ENCODE measurements at places on chromosomes 5 and 9.

GRCh38 chr5:126871441-126871840 is 94.5 kb downstream of the LMNB1 start:
- no peak for DNase-seq

GRCh38 chr5:103224118-103224893 is 34.3 kb upstream of the MACIR start:
- peak; percentile 25 for DNase-seq

DNA sequence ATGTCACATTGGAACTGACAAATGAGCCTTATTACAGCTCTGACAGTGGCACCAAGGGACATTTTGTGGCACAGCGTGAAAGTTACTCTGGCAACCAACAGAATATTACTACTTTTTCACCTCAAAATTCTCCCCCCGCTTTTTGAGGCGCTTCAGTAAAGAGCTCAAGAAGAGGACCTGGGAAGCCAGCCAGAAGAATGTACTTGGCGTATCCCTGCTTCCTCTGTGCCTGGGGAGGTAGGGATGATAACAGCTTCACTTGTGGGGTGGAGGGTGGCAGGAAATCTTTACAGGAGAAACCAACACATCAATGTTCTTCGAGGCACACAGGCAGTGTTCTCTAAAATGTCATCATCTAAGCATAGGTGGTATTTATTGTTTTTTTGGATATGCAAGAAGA is 624.1 kb downstream of the NR2F1-AS1 start:
- no peak for DNase-seq

- no peak for DNase-seq
These were observed 38.9 kb upstream of the DAB2IP start for GRCh38 chr9:121612511-121612998.

- DNase-seq, result no peak
These were observed 828 bp downstream of the TYRP1 start for GRCh38 chr9:12694013-12694412.

DNA sequence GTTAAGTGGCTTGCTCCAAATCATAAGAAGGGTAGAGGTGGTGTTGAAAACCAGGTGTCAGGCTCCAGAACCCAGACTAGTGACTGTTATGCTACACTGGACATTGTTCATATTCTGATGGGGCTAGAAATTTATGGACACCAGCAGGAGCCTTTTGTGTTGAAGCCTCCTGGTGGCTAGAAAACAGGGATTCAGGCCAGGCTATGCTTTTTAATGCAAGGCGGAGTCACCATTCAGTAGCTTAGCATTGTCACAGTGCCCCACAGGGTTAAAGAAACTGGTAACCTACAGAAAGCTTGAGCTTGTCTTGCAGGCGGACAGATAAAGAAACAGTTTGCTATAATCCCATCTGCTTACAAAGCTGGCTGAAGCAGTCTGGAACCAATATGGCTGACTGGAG is 23.0 kb upstream of the GOLM1 start:
- DNase-seq, result no peak

- no peak for DNase-seq
These were observed 157.9 kb upstream of the TAS2R1 start for GRCh38 chr5:9787861-9788600.

DNA sequence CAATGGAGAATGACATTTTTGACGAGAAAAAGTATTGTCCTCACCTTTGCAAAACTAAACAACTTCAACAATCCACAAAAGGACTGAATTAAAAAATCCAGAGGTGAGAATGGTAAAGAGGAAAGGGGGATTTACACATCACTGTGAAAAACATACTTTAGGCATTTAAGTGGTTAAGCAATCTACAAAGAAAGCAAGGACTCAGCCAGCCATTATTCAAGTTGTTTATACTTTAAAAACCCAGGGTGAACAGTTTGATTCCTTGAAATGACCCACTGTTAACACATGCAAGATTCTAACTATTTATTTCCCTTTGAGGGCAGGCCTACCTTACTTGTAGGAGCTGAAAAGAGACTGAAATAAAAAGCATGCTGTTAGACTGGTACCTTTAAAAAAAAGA is 29.3 kb downstream of the TUT7 start:
- no peak for DNase-seq

GRCh38 chr9:3903906-3904305 is 378.1 kb upstream of the RFX3 start:
- DNase-seq, result no peak

DNA sequence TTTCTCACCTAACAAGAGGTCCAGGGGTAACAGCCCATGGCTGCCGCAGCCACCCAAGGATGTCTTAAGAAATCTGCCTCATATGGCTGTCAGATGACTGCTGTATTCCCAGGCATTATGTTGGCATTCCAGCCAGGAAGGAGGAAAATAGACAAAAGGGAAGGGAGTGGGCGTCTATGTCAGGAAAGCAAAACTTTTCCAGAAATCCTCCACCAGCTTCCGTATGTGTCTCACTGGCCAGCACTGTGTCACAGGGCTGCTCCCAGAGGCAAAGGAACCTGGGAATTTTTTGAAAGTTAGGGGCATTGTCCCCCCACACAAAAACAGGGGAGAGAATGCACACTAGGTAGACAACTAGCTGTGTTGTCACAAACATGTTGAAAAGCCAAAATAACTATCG is 7.3 kb downstream of the BHMT2 start:
- DNase-seq, result no peak

- DNase-seq, result no peak
These were observed 277.7 kb downstream of the NR2F1-AS1 start for GRCh38 chr5:93303291-93303691.

- no peak for DNase-seq
These were observed 37.9 kb upstream of the RASA1 start for GRCh38 chr5:87229780-87230179.

- DNase-seq, result no peak
These were observed 52.0 kb downstream of the CEMIP2 start for GRCh38 chr9:71716138-71716909.

DNA sequence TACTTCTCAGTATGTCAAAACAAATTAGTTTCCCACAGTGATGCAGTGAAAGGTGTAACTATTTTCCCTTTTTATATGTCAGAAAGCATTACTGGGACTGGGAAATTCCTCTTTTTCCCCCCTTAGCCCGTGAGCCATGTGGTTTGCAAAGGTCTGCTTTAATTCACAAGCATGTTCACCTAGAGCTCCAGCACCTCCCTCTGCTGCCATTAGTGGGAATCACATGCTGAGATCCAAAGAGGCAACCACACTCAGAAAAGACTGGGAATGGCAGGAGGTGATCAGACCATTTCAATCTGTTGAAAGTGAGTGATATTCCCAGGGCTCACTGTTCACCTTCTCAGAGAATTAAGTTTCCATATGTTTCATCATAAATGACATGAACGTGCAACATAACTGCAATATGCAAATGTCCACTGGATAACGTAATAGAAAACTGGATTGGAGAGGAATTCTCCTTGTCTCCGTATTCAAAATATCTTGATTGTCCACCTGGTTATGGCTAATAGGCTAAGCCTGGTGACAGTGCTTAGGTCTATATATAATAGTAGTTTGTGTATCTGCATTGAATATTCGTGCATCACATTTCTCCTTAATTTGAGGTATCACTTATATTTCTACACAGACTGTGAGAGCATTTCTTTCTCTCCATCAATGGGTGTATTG is 703.5 kb upstream of the WWC1 start:
- DNase-seq, result no peak

DNA sequence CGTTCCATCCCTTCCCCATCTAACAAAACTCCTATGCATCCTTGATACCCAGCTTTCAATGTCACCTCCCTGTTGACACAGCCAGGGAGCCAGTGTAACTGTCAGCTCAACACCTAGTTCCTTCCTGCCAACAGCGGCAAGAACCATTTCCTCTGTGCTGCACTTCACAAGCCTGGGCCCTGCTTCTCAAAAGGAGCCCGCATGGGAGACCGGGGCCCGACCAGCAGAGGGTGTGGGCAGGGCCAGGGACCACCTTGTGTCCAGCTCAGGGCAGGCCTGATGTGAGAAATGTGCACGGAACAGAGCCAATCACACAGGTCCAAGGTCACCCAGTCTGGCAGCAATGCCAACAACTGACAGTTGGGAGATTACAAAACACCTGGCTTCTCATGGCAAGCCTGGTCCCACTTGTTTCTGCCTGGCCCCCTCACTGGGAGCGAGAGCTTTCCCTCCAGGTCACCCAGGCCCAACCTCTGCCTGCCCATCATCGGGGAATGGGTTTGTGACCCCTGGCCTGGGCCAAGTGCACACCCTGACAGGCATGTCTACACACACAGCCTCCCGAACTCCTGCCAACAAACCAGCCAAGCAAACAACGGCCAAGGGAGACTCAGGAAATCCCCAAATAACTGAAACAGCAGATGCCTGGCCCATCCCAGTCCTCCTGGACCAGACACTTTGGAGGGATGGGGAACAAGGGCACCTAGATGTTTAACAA is 3.1 kb downstream of the RNF44 start:
- DNase-seq, result no peak

DNA sequence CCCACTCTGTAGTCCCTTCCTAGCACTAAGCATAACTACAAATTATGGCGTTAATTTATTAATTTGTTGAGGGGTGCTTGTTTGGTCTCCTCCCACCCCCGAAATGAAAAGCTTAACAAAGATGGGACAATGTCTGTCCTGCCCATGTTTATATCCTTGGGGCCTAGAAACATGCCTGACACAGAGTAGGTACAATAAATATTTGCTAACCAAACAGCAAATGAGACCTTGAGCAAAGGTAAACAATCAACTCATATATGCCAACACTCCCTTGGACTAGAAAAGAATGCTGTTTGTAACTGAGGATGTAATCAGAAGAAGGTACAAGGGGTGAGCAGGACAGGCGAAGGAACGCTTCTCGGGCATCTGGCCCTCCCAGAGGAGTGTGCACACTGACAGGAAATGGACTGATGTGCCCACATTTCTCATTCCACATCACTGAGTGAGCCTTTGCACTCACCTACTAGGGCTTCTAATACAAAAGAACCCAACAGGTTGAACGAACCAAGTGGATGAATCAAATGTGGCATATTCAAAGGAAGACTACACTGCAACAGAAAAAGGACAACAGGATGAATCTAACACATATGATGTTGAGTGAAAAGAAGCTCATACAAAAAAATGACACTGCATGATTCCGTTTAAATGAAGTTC is 66.8 kb downstream of the MED27 start:
- DNase-seq, result no peak

DNA sequence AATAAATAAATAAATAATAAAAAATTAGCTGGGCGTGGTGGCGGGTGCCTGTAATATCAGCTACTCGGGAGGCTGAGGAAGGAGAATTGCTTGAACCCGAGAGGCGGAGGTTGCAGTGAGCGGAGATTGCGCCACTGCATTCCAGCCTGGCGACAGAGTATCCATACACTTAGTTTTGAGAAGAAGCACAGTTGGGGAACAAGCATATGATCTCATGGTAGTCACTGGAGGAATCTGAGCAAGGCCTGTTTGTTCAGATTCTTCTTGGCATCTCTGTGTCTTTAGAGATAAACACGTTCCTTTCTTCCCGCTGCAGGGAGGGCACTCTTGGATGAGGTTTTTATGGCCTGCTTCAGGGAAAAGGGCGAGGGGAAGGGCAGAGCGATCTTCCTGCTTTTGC is 15.6 kb upstream of the DENND1A start:
- DNase-seq, result no peak

- no peak for DNase-seq
These were observed 3.3 kb downstream of the OLFML2A start for GRCh38 chr9:124780060-124780756.

GRCh38 chr5:1824903-1825841 is 24.0 kb downstream of the NDUFS6 start:
- no peak for DNase-seq

DNA sequence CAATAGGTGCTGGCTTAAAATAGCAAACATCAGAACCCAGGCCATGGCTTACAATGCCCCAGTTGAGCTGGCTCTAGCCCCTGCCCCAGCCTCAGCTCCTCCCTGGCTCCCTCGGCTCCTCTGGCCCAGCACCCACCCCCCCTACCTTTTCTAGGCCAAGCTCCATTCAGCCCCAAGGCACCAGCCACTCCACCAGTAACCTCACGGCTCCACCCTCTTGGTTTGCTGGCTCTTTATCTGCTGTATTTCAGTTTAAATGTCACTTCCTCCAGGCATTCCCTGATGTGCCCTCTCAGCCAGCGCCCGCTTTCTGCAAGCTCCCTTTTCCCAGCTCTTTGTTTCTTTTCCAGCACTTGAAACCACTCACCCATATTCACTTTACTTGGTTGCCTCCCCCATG is 10.6 kb downstream of the C1QTNF2 start:
- no peak for DNase-seq

DNA sequence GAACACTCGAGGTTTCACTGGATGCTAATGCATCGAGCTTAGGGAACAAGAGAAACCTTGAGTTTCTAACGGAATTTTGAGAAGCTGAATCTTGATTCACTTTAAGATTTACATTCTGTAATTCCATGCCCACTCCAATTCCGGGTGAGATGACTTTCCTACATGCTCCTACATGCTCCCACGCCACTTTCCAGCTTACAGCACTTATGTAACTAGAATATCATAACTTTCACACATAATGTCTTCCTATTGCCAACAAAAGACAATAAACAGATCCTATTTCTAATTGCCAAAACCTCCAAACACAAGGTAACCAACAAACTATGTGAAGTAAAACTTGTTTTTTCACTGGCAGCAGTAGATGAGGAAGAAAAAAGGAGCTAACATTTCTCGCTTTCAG is 72.9 kb downstream of the ECPAS start:
- no peak for DNase-seq

- DNase-seq, result no peak
These were observed 136.2 kb upstream of the SLC30A5 start for GRCh38 chr5:68957591-68957990.

DNA sequence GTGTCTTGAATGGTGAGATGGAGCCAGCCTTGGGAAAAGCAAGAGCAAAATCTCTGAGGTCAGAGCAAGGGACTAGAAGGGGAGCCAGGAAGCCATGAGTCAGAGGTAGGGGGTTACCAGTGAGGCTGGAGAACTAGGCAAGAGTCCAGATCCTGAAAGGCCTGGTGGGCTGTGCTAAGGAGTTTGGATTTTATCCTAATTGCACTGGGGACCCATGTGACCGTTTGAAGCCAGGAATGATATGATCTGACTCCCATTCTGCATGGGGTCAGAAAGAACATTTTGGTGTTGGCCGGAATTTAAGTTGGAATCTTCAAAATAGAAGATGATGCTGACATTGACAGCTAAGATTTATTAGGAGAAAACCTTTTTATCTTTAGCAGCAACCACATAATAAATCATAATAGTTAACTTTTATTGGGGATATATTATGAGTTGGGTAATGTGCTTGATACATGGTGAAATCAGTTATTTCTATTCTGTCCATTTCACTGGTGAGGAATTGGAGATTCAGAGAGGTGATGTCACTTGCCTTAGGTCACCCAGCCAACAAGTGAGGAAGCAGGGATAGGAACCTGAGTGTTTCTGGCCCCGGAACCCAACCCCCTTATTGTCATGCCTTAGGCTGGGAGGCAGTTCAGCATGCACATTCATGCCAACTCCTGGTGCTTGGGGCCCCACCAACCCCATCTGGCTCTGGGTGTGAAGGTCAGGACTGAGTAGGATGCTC is 61.5 kb upstream of the RARS1 start:
- DNase-seq, result no peak

GRCh38 chr5:1667648-1668140 is 131.9 kb downstream of the MRPL36 start:
- no peak for DNase-seq

- no peak for DNase-seq
These were observed 616.5 kb downstream of the PTPRD start for GRCh38 chr9:9996259-9996658.

- no peak for DNase-seq
These were observed 41.3 kb downstream of the EFCAB9 start for GRCh38 chr5:172235132-172235780.

All from SIG-M5 (cell line).